ENCODE measurements at places on chromosomes 16 and 17.
A peak's percentile ranks its signal among the peaks of the same experiment; 100 is the strongest.

DNA sequence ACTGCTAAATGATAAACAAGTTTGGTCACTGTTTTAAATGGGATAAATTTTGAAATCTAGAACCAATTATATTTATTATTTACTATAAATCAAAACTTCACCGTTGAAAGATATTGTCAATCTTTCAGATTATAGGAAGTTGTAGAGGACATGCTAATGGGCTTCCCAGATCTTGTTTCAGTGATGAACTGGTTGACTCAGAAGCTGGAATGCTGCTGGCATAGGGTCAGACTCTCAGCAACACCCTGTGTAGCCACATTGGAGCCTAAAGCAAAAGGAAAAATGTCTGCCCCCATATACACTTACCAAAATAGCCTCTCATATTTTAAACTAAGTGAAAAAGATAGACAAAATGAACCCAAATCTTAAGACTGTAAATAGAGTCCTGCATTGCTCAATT, 916.9 kb upstream of the SOX9 start:
- DNase-seq: no peak

- no peak for DNase-seq
Observed at GRCh38 chr17:7893187-7893880, 4.7 kb downstream of the CHD3 start.

DNA sequence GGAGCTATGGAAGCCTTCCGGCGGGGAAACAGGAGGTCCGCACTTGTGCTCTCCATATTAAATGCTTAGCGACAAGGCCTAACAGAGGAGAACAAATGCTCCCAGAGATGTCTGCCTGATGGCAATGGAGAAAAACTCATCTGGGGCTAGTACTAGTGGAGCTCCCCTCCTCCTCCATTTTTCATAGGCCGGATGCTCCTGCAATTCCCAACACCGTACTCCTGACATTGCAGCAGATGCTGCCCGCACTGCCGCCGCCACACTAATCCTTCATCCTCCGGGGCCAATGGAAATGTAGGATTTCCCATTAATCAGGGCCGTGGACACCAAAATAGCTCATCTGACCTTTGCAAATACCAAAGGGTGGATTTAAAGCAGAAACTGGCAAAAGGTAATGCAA, 27.5 kb downstream of the TOM1L2 start:
- DNase-seq: no peak

GRCh38 chr17:15882058-15882720, 62.7 kb upstream of the ADORA2B start:
- DNase-seq: no peak

- DNase-seq: no peak
Observed at GRCh38 chr16:424033-424622, 1.3 kb upstream of the RAB11FIP3 start.

GRCh38 chr17:49162866-49163265, 30.3 kb downstream of the B4GALNT2 start:
- DNase-seq: no peak

DNA sequence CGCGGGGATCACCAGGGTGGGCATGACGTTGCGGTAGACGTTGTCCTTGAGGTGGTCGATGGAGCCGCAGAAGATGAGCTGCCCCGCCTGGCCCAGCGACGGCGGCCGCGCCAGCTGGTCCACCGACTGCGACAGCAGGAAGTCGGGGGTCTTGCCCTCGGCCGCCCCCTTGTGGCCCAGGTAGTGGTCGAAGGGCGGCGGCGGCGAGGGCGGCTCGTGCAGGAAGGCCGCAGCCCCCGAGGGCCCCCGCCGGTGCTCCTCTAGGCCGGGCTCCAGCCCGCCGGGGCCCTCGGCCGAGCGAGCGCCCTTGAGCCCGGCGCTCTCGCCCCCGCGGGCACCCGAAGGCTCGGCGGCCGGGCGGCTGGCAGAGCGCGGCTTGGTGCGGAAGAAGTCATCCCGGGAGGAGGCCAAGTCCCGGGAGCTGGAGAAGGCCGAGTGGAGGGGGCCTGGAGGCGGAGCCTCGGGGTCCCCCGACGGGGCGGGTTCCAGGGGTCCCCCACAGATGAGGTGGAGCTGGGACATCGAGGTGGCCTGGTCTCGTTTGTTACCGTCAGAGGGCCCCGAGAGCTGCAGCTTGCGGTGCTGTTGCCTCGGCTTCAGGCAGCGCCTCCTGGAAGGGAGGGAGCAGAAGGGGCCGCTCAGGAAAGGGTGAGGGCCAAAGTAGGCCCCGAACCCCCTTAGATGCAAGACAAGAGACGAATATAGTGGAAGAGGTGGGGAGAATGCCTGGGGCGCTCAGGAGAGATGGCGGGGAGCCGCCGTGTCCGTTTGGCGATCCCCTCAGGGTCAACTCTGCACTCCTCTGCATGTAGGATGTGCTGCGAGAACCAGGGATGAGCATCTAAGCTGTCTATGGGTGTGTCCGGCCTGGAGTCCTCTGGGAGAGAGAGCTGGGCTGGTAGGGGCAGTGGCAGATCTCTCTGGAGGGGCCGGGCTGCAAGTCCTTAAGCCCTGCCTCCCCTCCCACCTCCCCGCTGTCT, 8.8 kb downstream of the FAM171A2 start:
- DNase-seq: no peak

DNA sequence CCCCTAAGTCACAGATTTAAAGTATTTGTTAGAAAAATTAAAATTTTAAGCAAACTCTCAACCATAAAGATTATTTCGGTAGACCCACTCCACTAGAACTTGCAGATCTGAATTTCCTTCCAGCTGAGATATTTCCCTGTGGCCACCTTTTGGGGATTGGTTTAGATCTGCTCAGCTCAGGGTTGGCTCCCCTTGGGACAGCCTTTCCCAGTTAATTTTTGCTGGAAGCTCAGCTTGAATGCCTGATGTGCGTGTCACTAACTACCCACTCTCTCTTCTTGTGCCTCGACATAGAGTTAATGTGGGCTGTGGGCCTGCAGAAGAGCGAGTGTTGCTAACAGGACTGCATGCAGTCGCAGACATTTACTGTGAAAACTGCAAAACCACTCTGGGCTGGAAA, 57.6 kb downstream of the YPEL2 start:
- no peak for DNase-seq

GRCh38 chr16:3759736-3760135, 42.4 kb upstream of the TRAP1 start:
- DNase-seq: no peak

DNA sequence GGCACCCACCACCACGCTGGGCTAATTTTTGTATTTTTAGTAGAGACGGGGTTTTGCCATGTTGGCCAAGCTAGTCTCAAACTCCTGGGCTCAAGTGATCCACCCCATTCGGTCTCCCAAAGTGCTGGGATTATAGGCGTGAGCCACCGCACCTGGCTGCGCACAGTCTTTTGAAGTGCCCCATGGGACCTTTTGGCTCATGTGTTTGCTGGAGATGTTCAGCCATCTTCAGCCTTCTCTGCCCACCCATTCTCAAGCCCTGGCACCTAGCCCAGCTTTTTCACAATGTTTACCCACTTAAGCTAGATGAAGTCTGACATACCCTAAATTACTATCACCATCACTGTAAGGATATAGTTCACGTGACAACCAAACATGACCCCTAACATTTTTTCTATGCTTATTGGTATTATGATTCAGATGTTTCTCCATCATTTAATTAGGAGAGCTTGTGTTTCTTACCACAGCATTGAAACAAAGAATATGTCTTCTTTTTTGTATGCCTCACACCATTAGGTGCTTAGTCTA, 32.3 kb downstream of the PECAM1 start:
- no peak for DNase-seq

DNA sequence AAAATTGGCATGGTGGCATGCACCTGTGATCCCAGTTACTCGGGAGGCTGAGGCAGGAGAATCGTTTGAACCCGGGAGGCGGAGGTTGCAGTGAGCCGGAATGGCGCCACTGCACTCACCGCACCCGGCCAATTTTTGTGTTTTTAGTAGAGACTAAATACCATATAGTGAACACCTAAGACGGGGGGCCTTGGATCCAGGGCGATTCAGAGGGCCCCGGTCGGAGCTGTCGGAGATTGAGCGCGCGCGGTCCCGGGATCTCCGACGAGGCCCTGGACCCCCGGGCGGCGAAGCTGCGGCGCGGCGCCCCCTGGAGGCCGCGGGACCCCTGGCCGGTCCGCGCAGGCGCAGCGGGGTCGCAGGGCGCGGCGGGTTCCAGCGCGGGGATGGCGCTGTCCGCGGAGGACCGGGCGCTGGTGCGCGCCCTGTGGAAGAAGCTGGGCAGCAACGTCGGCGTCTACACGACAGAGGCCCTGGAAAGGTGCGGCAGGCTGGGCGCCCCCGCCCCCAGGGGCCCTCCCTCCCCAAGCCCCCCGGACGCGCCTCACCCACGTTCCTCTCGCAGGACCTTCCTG, at the start of gene HBQ1:
HBQ1 (plus strand) TSS at position 359 of the 575 bp plus-strand sequence; CDS start at position 387, 28 bp downstream.
- DNase-seq: peak; percentile 91

DNA sequence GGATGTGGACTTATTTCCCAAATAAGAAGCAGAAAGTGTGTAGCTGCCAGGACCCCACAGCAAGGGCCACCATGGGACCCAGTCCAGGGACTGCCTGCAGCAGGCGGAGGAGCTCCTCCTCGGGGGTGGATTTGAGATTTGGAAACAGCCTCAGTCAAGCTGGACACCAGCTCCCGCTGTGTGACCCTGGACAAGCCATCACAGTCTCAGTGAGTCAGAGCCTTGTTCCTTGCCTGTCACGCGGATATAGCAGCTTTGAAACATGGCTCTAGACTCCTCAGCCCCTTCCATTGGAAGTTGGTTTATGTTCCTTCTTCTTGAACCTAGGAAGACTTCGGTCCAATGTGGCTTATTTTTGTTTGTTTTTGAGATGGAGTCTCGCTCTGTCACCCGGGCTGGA, 12.5 kb upstream of the DPEP1 start:
- DNase-seq: no peak

- no peak for DNase-seq
Observed at GRCh38 chr17:11704041-11704440, 105.8 kb downstream of the DNAH9 start.

GRCh38 chr16:29972992-29973383, 680 bp upstream of the TAOK2 start:
- DNase-seq: no peak

- DNase-seq: no peak
Observed at GRCh38 chr16:53064081-53064578, 9.3 kb downstream of the CHD9 start.

GRCh38 chr17:57608369-57609124, 136.6 kb downstream of the CCDC182 start:
- DNase-seq: no peak

All from D721Med (cell line).